Stimulated activated CD4-positive, alpha-beta T cell treated with anti-CD3 and anti-CD28 coated beads, TNF-alpha, amount 100 ng/mL, for 4 hours (primary cell): ENCODE measurements at places on chromosomes 5 and 9.

- no peak for DNase-seq
These were observed 4.2 kb downstream of the DHX29 start for GRCh38 chr5:55303238-55303690.

GRCh38 chr5:89769975-89770374 is 639.6 kb downstream of the CETN3 start:
- DNase-seq, result no peak

GRCh38 chr5:133026664-133027153 is 360 bp upstream of the ZCCHC10 start:
- DNase-seq, result no peak

DNA sequence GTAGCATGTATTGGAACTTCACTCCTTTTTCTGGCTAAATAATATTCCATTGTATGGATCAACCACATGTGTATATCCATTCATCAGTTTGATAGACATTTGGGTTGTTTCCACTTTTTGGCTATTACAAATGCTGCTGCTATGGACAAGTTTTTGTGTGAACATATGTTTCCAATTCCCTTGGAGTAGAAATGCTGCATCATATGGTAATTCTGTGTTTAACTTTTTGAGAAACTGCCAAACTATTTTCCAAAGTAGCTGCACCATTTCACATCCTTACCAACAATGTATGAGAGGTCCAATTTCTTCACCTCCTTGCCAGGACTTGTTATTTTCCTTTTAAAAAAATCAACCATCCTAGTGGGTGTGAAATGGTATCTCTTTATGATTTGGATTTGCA is 8.4 kb downstream of the FRRS1L start:
- DNase-seq, result no peak
